Fibroblast of lung (primary cell): ENCODE measurements at places on chromosomes 11 and 22. TPM values are rescaled to one million over a fixed set of nuclear protein-coding genes. Genes with fewer than 3 reads are reported as not detected.
A peak's percentile ranks its signal among the peaks of the same experiment; 100 is the strongest.

Gene OR8D4
- not detected in 2 replicates for polyA plus RNA-seq

GRCh38 chr11:107473792-107474191 is 16.2 kb upstream of the CWF19L2 start:
- no peaks in the 10 kb centered on the region for H3K27me3 ChIP-seq
- H3K4me1 ChIP-seq, result no peaks in the 10 kb centered on the region
- no peak overlapping the region for H3K4me3 ChIP-seq
- no peaks in the 10 kb centered on the region for H3K36me3 ChIP-seq
- no peak overlapping the region for H3K27ac ChIP-seq

Gene SUSD2
- 10.5 and 11.9 TPM in 2 replicates for polyA plus RNA-seq

Gene PLXNB2
- polyA plus RNA-seq, result 62.7 and 72.9 TPM in 2 replicates

Gene OR5B17
- not detected in 2 replicates for polyA plus RNA-seq

DNA sequence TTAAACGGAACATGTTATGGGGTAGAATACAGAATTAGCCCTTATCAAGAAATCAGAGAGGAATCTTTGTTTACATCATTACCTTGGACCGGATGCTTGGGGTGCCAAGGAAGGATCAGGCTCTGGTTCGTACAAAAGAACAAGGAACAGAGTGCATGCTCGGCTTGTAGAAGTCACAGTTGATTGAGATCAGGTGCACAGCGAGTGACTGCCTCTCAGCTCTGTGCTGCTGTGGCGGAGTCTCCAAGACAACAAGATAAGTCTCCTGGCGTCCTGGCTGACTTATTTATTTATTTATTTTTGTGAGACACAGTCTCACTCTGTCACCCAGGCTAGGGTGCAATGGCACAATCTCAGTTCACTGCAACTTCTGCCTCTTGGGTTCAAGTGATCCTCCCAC is 31.8 kb downstream of the GLB1L2 start:
- DNase-seq, result no peak
- no peak overlapping the region for H3K4me3 ChIP-seq
- H3K4me1 ChIP-seq, result no peaks in the 10 kb centered on the region
- H3K27ac ChIP-seq, result no peak overlapping the region
- no peaks in the 10 kb centered on the region for H3K27me3 ChIP-seq
- no peaks in the 10 kb centered on the region for H3K36me3 ChIP-seq

Gene RFPL2
- not detected in 2 replicates for polyA plus RNA-seq

GRCh38 chr11:108620958-108621772 is 27.6 kb upstream of the EXPH5 start:
- H3K4me1 ChIP-seq, result no peaks in the 10 kb centered on the region
- H3K36me3 ChIP-seq, result no peaks in the 10 kb centered on the region
- H3K27ac ChIP-seq, result no peak overlapping the region
- no peaks in the 10 kb centered on the region for H3K27me3 ChIP-seq
- no peak overlapping the region for H3K4me3 ChIP-seq

Gene PANX3
- not detected in 2 replicates for polyA plus RNA-seq

Gene FOLH1
- 0.27 TPM in 1 of 2 replicates, not detected in the other for polyA plus RNA-seq

- no peaks in the 10 kb centered on the region for H3K27me3 ChIP-seq
- no peak overlapping the region for H3K27ac ChIP-seq
- H3K4me1 ChIP-seq, result no peaks in the 10 kb centered on the region
- DNase-seq, result no peak
- no peak overlapping the region for H3K4me3 ChIP-seq
Measured at GRCh38 chr11:47289856-47290255, 19.9 kb downstream of the MADD start.

DNA sequence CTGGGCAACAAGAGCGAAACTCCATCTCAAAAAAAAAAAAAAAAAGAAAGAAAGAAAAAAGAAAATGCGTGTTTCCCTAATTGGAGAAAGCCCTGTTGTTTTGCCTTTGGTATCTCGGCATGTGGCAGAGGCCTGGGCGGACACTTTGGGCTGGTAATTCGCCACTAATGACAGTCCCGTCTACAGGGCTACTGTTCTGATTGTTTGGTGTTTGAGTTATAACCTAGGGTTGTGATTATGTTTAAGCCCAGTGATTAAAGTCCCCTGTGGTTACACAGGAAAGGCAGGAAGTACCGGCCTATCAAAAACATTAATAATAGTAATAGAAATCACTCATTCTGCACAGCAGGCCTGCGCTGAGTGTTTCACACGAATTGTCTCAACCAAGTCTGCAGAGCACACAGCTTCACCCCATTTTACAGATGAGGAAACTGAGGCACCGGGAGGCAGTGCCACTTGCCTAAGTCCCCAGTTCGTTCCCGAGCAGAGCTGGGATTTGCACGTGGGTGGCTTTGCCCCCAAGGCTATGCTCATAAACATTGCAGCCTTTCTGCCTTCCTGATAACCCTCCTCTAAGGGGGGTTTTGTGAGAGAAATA is 39.1 kb upstream of the GRAMD4 start:
- H3K27me3 ChIP-seq, result no peaks in the 10 kb centered on the region
- no peak overlapping the region for H3K4me3 ChIP-seq
- DNase-seq, result no peak
- no peaks in the 10 kb centered on the region for H3K4me1 ChIP-seq
- no peak overlapping the region for H3K27ac ChIP-seq
- H3K36me3 ChIP-seq, result no peaks in the 10 kb centered on the region

Gene TBC1D10A
- polyA plus RNA-seq, result 9.2 and 10.8 TPM in 2 replicates

DNA sequence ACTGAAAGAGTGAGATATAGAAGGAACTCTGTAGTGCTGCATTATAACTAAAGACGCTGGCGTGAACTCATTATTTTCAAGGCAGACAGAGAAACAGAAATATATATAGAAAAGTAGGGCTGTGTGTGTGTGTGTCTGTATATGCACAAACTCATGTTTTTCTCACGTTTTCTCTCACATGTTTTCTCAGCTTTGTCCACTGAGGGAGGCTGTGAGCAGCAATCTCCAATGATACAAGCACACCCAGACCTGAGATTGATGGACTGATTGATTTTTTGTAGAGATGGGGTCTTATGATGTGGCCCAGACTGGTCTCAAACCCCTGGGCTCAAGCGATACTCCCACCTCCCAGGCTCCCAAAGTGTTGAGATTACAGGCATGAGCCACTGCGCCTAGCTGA is 122.5 kb downstream of the SERGEF start:
- no peaks in the 10 kb centered on the region for H3K4me1 ChIP-seq
- no peak overlapping the region for H3K27ac ChIP-seq
- H3K27me3 ChIP-seq, result no peaks in the 10 kb centered on the region
- DNase-seq, result no peak

- DNase-seq, result no peak
- no peaks in the 10 kb centered on the region for H3K4me1 ChIP-seq
- no peak overlapping the region for H3K4me3 ChIP-seq
- H3K36me3 ChIP-seq, result no peaks in the 10 kb centered on the region
Measured at GRCh38 chr22:29886596-29886995, 3.6 kb downstream of the MTMR3 start.

DNA sequence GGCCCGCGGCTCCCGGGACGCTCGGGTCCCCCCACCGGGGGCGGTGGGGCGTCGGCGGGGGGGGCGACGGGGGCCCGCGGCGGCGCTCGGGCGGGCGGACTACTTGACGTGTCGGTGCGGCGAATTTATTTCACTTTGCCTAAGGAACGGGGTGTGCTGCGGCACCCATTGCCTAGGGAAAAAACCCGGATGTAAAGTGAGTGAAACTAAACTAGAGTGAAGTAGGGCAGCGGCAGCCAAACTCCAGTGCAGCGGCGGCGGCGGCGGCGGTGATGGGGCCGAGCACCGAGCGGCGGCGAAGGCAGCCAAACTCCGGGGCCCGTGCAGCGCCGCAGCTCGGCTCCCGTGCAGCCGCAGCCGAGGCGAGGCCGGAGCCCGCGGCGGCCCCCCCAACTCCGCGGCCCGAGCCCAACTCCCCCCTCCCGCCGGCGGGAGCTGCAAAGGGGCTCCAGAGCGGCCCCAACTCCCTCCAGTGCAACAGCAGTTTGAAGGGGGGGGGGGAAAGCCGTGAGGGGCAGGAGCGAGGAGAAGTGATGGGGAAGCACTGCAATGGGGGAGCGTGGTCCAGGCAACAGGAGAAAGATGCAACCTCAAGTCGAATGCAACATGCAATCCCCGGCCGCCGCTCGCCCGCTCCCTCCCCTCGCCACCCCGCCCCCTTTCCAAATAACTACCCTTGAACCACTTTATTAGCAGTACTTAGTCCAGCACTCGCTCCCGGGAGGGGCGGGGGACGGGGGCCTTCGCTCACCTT is 647 bp upstream of the PHF21A start:
- H3K27ac ChIP-seq, result peak overlapping the region; percentile 18
- peak; percentile 92 for DNase-seq
- H3K4me1 ChIP-seq, result peaks cover 2% of the 10 kb centered on the region
- H3K4me3 ChIP-seq, result peak overlapping the region; percentile 80

- no peaks in the 10 kb centered on the region for H3K36me3 ChIP-seq
- DNase-seq, result no peak
- no peaks in the 10 kb centered on the region for H3K4me1 ChIP-seq
- H3K27me3 ChIP-seq, result no peaks in the 10 kb centered on the region
- H3K4me3 ChIP-seq, result no peak overlapping the region
Measured at GRCh38 chr11:97687111-97687510, 1297.3 kb downstream of the JRKL start.
